Right cardiac atrium (tissue), 5 donors: ENCODE measurements at places on chromosomes 3 and 15. TPM values are rescaled to one million over a fixed set of nuclear protein-coding genes. Genes with fewer than 3 reads are reported as not detected.

AHSG gene
- polyA plus RNA-seq, result 0.05 TPM

PRR20G gene
- not detected for polyA plus RNA-seq

KCNMB2 gene
- polyA plus RNA-seq, result 4.6 TPM

SLC51B gene
- not detected for polyA plus RNA-seq

TRAIP gene
- polyA plus RNA-seq, result 0.81 TPM

UROC1 gene
- not detected for polyA plus RNA-seq
